NCI-H460 (cell line): ENCODE measurements at places on chromosomes 3 and 15. TPM values are rescaled to one million over a fixed set of nuclear protein-coding genes. Genes with fewer than 3 reads are reported as not detected.

DNA sequence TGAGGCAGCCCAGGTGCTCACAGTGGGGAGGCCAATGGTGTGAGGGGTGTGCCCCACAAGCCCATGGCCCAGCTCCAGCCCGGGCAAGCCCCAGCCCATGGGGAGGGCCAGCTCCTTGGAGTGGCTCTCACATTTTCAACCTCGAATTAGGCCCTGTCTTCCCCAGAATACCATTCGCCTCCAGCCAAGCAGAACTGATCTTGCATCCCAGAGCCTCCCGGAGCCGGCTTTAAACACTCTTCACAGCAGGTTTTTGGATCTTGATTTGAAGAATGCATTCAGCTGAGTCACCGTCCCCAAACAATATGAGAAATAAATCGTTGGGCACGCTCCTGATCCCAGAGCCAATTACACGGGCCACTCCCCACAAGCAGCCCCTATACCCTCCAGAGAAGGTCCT is 23.7 kb downstream of the TPRA1 start:
- DNase-seq, result no peak

DNA sequence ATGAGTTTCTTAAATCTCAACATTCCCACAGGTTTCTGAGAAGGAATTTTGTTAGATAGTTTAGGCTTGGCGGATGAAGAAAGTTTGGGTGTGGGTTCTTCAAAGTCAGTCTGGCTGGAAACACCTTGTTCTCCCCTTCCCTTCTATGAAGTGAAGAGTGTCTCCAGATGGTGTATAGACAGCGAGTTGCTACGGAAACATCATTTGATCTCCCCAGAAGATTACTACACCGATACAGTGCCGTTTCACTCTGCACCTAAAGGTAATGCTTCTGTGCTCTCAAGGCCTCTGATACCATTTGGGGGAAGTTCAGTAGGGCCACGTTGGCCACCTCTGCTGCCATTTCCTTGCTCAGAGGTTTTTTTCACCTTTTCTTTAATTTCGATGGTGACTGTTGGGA is 20.6 kb downstream of the DLEC1 start:
- no peak for DNase-seq

- DNase-seq, result no peak
Observed at GRCh38 chr3:11591002-11591355, 52.7 kb downstream of the VGLL4 start.

DNA sequence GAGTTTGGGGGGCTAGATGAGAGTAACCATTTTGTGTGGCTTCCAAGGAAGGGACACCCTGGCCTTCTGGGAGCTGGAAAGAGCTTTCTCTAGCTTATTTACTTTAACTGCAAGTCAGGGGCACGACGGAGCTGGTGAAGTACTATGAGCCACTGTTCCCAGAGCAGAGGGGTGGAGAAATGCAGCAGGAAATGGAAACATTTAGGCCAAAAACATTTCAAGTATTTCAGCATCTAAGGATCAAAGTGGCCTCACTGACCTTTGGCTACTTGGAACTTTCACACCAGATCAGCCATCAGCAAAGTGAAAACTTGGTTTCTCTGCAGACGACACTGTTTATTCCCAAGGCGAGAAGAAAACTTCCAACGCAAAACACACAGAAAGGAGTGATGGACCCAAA is 7.9 kb downstream of the DGKG start:
- DNase-seq, result no peak

- no peak for DNase-seq
Observed at GRCh38 chr3:101873619-101874018, 24.3 kb downstream of the NFKBIZ start.

DNA sequence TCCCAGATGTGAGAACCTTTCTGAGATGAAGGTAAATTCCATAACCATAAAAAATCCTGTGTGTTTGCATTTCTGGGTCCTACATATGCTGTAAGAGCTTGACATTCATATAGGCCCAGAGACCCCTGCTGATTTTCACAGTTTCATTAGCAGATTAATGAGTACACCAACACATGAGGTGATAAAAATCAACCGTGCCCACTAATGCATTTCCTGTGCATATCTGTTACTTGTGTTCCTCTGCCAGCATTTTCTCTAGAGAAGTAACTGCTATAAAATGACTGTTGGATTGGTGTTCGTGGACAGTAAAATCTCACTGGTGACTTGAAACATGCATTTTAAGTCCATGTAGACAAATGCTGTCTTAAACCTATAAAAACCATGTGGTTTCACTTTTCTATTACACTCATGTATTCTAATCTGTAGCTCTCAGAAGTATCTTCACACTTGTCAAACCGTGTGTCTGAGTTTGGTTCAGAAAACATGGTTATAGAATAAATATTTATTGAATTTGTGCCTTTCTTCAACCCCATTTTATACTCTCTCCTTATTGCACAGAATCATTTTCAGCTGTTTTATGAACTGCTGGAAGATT is 14.6 kb downstream of the MAP2K5 start:
- DNase-seq, result no peak

DNA sequence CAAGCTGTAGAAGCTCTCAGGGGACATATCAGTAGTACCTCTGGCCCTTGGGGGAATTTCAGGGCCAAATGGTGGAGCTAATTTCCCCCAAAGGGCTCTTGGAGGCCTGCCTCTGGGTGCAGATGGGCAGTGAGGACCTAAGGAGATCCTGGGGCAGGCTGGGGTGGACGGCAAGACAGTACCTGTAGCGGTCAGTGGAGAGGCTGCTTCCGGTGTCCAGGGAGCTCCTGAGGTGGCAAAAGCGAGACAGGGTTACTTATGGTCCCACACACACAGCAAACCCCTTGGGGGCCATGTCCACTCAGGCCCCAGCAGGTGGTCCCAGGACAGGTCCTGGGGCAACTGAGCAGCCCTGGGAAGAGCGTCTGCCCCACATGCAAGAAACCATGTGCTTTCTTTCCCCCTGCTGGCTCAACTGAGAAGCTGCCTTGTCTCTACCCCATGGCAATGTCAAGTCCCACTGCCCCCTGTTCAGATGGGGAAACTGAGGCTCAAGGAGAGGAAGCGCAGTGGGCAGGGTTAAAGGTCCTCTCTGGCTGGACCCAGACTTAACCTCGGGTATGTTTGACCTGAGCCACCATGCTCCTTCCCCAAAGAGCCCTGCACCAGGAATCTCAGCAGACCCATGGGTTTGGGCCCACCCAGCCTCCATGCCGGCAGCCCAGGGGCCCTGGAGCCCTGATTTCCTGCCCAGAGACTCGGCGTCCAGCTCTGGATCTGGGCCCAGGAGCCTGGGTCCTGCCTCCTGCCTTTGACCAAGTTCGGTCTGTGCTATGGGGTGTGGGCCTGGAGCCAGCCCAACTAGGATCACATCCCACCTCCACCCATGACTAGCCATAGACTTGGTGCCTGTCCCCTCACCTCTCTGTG is 25.7 kb downstream of the IQSEC1 start:
- DNase-seq, result no peak

DNA sequence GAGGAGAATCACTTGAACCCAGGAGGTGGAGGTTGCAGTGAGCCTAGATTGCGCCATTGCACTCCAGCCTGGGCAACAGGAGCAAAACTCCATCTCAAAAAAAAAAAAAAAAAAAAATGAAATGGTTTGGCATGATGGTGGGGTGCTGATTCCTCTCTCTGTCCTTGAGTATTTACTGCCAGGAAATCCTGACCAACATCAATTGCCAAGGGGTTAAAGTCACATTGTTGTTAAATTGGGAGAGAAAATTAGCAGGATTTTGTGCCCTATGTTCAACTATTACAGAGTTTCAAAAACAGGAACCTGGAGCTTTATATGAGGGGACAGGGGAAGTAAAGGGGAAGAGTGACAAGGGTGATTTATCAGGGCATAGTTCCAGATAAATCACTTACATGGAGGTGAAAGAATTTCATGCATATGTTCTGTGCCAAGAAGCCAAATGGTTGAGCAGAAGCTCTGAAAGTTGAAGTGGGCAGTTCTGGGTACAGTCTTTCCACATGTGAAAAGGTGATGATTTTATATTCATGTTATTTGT is 70.5 kb upstream of the TSEN2 start:
- no peak for DNase-seq

UROC1 gene
- total RNA-seq, result not detected in 2 replicates

STRA6 gene
- 0.17 and 0.29 TPM in 2 replicates for total RNA-seq

C3orf22 gene
- not detected in 2 replicates for total RNA-seq

SMCO1 gene
- not detected in 2 replicates for total RNA-seq

ZNF860 gene
- total RNA-seq, result 0.10 TPM in 1 of 2 replicates, not detected in the other
